ENCODE measurements at places on chromosomes 6 and 20.

DNA sequence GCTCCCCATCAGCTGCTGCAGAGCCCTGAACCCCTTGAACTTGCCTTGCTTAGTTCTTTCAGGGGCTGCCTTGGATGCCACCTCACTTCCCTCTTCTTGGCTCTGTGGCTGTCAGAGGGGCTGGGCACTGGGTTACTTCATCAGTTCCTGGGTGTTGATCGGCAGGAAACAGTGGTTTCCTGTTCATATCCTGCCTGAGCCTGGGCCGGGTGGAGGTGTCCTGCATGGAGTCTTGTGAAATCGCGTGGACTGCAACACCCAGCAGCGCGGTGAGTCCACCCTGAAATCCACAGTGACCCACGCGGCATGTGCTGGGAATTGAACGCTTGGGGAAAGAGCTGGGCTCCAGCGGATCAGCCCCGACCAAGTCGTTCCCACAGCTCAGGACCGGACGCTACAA lies 97.5 kb downstream of the CDH26 start:
- DNase-seq: peak; percentile 80

DNA sequence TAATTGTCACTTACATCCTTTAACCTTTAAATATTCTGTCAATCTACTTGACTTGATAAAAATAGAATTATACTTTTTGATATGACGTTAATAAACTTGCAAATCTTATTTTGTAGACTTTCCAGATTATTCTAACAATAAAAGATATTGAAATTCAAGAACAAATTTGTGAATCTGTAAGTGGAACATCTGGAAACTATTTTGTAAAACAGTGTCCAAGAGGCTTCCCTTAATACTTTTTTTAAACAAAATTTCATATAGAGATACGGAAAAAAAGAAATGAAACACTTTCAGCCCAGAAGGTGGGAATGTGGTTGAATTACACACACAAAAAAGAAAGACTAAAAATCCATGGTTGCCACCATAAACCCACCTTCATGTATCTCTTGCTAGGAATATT lies 174.4 kb downstream of the COL19A1 start:
- no peak for DNase-seq

- no peak for DNase-seq
Observed at GRCh38 chr20:38202982-38203293, 37.9 kb upstream of the TGM2 start.

GRCh38 chr6:100412872-100413271 lies 51.8 kb downstream of the SIM1 start:
- no peak for DNase-seq

GRCh38 chr6:18203786-18204185 lies 48.6 kb downstream of the KDM1B start:
- no peak for DNase-seq

- no peak for DNase-seq
Observed at GRCh38 chr20:55437798-55438415, 567.4 kb downstream of the CBLN4 start.

DNA sequence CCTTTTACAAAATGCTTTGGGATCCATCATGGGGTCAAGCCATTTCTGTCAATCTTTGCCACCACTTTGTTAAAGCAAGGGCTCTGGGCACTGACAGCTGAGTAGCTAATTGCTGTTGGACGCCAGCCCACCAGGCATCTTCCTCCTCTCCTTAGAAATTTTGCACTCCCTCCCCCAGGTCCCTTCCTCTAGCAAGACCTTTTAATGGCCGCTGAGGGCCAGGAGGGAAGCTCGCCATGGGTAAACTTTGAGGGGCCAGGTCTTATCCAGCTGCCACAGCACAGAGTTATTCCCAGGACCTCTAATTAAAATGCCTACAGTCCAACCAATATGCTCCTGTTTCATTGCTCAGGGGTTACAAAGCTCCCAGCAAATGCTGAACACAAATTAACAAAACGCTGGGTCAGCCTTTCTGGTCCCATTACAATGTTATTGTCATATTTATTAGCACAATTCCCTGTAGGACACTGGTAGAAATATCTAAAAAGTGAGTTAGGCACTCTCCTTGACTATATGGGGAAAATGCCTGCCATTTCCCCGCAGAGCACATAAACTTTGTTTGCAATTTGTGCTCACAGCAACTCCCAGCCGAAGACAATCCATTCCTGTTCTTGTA lies 16.8 kb downstream of the SCML4 start:
- DNase-seq: no peak

DNA sequence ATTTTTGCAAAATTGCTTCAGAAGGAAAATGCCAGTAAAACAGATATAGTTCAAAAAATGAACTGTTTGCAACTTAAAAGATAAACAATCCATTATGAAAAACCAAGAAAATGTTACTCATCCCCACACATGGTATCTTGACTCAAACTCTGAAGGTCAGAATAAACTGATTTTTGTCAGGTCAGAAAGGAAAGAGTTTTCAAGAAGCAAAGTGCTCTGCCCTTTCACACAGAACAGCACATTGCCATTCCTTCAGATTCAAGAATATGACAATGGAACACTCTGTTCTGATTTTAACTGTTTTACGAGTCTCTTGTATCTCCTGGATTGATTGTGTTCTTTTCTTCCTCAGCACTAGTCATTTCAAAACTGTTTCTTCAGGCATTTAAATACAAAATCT lies 33.8 kb upstream of the NT5E start:
- no peak for DNase-seq

GRCh38 chr6:50818673-50819072 lies at the start of gene TFAP2B:
Gene TFAP2B, plus strand, starts transcription at chr6:50818871. Its CDS starts 21 bp downstream, at chr6:50818892.
- DNase-seq: no peak

- peak; percentile 65 for DNase-seq
Observed at GRCh38 chr6:37630281-37630799, 67.3 kb downstream of the MDGA1 start.

DNA sequence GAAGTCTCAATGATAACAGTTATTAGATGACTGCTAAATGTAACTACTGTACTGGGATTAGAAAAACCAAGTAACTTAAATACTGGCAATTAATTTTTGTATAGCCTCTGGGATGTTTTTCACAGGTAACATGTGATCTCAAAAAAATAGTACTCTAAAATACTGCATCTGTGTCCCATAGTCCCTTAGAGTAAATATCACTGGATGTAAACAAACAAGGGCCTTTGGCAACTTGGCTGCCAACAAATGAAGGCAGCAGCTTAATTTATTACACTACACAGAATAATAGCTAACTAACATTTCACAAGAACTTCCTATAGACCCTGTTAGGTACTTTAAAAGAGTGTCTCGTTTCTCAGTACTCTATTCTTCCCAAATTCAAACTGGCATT lies 14.0 kb downstream of the ARHGAP18 start:
- DNase-seq: no peak

GRCh38 chr6:151885234-151885633 lies 77.8 kb downstream of the ESR1 start:
- DNase-seq: no peak

GRCh38 chr20:18588574-18588933 lies 700 bp downstream of the DTD1 start:
- DNase-seq: peak; percentile 44

Measured in DMS53 (cell line).